ENCODE measurements at places on chromosomes 1 and 21.

DNA sequence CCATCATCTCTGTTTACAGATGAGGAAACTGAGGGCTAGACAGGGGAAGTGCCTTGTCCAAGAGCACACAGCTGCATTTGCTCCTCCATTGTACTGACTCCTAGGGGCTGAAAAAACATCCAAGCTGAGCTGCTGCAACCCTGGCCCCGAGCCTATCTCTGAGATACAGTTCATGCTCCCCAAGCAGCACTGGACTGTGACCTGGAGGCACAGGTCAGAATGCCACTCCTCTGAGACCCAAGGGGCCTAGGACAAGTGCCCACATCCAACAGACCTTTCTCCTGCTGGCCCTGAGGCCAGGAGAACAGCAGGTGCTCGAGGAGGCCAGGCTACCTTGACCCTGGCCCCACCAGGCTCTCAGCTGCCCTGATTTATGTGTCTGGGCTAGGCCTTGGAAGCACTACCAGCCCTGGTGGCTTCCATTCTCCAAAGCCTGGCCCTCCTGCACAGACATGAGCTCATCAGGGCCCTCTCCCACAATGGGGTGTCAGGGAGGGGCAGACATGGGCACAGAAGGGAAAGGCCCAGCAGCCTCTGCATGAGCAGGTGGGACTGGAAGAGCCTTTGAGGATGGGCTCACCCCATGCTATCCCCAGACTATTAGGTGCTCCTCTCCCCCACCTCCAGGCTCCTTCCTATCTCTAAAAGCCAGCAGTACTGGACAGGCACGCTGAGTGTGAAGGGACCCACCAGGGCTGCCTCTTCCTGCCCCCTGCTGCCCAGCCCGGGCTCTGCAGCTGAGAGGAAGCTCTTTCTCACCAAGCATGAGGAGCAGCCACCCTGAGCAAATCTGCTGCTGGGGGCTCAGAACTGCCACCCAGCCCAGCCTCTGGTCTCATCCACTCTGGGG lies 18.8 kb downstream of the ADGRB2 start:
- peak; percentile 34 for DNase-seq

GRCh38 chr1:121516234-121516967 lies 331.6 kb downstream of the SRGAP2C start:
- no peak for DNase-seq

- DNase-seq = no peak
Measured at GRCh38 chr1:84785271-84786036, 95.2 kb upstream of the SSX2IP start.

DNA sequence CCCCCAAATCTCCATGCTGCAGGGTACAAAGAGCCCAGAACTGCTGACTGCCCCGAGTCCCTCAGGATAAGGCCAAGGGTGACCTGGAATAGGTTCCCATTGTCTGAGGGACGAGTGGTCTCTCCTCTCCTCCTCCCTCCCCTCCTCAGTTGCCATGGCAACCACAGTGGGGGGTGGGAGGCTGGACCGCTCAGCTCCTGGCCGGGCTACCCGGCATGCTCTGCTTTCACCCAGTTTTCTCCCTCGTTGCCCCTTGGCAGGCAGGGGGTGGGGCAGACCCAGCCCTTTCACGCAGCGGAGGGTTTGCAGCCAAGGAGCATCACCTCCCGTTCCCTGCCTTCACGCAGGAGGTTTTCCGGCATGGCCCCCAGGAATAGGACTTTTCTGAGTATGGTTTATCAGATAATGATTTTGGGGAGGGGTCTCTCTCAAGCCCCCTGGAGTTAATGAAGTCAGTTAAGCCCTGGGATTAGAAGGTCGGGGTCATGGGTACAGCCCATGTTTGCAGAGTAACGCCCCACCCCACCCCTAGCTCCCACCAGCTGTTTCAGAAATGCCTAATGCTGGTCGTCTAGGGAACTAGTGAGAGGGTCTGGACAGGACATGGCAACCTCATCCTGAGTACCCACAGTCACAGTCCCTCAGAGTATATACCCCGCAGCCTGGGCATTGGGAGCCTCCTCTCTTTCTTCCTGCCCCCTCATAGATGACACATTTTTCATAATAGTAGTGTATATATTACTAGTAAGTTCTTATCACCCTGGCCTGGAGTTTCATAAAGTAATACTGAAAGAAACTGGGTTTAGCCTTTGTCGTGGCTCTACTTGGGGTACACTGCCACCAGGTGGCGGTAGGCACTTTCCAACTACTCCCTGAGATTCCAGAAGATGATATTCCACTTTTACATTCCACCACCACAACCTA lies 20.7 kb downstream of the C1QB start:
- DNase-seq = no peak

DNA sequence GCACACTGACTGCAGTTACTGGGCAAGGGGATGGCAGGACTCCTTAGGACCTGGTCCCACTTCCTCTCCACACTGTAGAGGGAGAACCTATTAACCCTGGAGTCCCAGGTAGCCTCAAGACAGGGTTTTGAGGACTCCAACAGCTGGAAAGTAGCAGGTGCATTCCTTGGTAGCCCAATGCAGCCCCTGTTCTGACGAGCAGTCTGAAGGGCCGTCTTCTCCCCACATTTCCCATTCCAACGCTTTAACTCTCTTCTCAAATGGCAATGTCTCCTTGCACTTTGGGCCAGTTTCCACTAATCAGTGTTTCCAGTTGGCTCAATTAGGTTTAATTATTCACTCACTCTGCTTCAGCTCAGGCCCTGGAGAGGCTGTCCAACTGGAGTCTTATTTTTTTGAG lies 8.8 kb upstream of the INPP5B start:
- DNase-seq = no peak

DNA sequence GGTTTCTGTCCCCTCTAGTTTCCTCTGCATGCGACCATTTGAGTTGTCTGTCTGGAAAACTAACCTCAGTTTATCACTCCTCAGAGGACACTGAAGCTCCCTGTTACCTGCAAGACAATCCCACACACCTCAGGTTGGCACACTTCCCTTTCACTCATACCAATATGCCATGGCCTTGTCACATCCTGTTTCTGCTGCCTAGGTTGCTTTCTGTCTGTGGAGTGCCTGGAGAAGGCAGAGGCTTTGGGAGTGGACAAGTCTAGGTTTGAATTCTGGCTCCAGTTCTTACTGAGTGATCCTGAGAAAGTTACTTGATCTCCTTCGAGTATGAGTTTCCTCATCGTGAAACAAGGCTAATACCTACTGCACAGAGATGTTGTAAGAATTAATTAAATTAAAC lies 171.5 kb upstream of the CACYBP start:
- DNase-seq = no peak

GRCh38 chr1:4309676-4310320 lies 344.6 kb upstream of the AJAP1 start:
- no peak for DNase-seq

GRCh38 chr1:157137408-157138219 lies 581 bp downstream of the ETV3 start:
- DNase-seq = no peak

GRCh38 chr1:110174961-110175360 lies 24.7 kb downstream of the SLC6A17 start:
- DNase-seq = no peak

DNA sequence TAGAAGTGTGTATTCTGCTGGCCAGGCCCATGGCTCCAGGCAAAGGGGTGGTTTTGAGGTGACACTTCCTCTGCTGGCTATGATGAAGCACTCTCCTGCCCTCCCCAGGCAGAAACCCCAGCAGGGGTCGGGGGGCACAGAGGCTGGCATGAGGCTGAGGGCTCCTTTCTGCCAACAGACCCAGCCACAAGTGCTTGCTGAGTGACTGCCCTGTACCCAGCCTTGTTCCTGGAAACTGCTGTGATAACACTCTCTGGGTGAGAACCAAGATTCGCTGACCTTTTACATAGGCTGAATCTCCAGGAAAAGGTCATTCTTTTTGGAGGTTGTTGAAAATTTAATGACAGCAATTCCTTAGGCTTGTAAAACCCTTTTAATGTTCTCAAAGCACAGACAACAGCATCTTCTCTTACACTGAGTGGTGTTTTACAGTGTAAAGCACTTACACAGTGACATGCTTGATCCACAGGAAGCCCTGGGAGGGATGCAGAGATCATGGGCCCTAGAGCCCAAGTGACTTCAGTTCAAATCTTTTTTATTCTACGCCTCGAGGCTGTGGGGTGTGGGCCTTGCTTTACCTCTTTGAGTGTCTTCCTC lies 155.5 kb upstream of the FGGY start:
- no peak for DNase-seq

DNA sequence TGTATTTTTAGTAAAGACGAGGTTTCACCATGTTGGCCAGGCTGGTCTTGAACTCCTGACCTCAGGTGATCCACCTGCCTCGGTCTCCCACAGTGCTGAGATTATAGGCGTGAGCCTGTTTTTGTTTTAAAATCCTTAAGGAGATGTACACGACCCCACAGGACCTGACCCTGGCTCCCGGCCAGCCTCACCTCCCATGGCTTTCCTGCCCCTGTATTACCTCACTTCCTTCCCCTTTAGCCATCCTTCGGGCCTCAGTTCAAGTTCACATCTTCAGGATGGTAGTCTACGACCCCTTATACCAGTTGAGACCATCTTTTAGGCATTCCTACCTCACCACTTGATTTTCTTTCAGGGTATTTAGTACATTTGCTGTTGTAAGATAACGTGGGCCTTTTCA lies 36.3 kb downstream of the TCP10L start:
- DNase-seq = no peak

DNA sequence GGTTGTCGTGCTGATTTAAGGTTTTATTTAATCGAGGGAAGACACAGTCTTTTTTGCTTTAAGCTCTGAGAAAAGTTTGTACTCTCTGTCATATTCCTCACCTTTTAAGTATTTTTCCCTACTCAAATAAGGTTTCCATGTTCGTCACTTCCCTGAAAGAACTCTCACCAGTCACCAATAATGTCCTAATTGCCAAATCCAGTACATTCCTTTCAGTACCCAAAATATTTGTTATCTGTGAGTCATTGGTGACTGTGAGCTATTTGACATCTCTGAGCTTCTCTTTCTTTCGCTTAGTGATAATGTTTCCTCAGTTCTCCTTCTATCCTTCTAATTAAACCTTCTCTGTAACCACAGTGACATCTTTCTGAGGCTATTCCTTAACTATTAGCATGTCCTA lies 874.2 kb upstream of the ADGRL2 start:
- no peak for DNase-seq

GRCh38 chr21:41277846-41278245 lies 38.8 kb upstream of the FAM3B start:
- no peak for DNase-seq

- DNase-seq = no peak
Measured at GRCh38 chr1:38616846-38617245, 242.7 kb downstream of the RRAGC start.

DNA sequence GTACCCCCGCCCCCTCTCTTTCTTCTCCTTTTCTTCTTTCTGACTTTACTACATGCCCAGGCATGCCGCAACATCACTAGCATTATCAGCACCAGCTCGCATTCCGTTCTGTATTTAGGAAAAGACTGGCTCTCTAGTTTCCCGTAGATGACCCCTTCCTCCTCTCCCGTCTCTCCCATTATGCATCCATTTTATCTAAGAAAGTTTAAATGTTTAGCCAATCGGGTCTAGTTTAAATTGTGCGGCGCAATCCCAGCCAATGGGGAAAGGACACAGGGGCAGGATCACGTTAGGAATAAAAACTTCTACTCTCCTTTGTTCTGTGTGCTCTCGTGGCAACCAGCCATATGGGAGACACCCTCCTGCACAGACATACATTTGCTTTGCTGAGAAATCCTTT lies 2.3 kb upstream of the KRTAP10-7 start:
- no peak for DNase-seq

DNA sequence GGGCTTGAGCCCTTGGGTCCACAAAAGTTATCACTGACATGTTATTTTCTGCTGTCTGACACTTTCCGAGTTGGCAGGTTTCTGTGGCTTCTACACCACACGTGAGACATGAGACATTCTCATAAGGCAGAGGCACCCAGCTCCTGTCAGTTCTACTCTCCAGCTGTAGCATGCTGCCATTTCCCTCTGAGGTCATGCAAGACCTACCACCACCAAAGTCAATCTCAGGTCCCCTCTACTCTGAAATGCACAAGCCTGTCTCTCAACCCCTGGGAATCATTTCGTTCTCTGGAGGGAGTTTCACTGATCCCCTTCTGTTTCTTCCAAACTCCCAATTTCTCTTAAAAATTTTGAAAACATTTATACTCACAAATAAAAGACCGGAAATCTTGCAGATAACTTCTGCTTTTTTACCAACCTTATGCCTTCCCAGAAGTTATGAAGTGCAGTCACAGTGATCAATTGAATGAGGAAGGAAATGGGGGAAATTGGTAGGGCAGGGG lies 39.5 kb upstream of the CR2 start:
- no peak for DNase-seq

DNA sequence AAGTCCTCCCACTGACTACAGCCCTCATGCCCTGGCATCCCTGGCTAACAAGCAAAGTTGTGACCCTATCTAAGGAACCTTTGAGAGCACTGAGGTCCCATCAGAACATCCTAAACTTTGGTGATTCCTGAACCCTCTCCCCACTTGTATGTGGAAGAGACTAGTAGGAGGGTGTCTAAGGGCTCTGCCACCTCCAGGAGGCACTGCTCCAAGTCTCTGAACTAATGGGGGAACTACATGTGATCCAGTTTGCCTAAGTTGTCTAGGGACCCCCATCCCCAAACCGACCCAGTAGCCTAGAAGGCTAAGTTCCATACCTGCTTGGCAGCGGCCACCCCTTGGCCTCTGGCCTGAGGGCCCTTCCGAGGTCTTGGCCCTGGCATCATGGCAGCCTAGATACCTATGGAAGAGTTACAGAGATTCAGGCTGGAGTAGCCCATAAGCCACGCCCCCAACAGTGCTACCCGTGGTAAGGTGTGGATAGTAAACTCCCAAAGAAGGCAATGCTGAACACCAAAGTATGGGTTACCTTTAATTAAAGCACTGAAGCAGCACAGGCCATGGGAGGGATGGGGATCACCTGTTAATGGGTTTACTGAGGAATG lies 1.7 kb downstream of the CC2D1B start:
- no peak for DNase-seq

GRCh38 chr1:157193702-157194391 lies 55.7 kb upstream of the ETV3 start:
- DNase-seq = peak; percentile 11

- DNase-seq = no peak
Measured at GRCh38 chr1:8006037-8006963, 19.8 kb downstream of the ERRFI1 start.

DNA sequence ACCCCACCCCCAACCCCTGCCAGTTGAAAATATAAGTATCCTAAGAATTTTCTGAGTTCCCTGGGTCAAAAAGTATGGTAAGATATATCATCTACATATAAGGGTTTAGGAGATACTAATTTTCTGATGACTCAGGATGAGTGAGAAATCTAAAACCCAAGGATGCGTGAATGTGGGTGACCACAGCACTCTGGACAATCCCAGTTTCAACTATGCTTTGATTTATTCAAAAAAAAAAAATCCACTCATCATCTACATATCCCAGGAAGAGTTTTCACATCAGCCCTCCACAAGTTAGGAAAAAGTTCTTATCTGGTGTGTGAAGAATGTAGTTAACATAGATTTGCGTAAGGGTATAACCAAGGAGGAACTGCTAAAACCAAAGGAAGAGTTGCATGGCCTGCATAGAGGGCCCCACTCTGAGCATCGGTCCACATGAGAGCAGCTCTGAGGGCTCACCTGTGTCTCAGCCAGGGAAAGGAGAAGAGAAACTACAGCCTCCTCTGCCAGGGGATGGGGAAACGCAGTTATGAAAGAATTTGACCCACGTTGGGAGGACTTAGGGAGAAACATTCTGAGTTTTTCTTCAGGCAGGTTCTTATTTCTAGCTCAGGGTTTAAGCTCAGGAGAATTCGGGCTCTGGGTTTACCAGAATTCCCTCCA lies 18.8 kb downstream of the LAMB3 start:
- no peak for DNase-seq

GRCh38 chr1:84347932-84348555 lies 46.5 kb downstream of the SAMD13 start:
- DNase-seq = no peak

GRCh38 chr1:237685551-237685950 lies 205.2 kb downstream of the ZP4 start:
- no peak for DNase-seq
